ENCODE measurements at places on chromosomes 2 and 18.

GRCh38 chr2:46655551-46656436 lies 176.4 kb downstream of the TMEM247 start:
- DNase-seq, result no peak

DNA sequence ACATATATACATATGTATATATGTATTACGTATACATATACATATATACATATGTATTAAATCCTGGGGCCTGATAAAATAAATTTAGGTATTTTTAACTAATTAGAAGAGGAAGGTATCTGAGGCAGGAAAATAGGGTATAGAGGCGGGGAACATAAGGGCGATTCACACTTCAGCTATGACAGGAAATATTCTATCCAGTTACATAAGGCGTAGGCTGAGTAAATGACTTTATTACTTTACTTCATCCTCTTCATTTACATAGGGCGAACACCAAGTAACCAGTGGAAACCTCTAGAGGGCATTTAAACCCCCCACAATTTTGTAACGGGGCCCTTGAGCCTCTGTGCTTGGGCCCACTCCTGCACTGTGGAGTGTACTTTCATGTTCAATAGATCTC lies 167.5 kb downstream of the SOCS6 start:
- DNase-seq, result no peak

- no peak for DNase-seq
Observed at GRCh38 chr18:23627970-23628369, 34.7 kb downstream of the ANKRD29 start.

DNA sequence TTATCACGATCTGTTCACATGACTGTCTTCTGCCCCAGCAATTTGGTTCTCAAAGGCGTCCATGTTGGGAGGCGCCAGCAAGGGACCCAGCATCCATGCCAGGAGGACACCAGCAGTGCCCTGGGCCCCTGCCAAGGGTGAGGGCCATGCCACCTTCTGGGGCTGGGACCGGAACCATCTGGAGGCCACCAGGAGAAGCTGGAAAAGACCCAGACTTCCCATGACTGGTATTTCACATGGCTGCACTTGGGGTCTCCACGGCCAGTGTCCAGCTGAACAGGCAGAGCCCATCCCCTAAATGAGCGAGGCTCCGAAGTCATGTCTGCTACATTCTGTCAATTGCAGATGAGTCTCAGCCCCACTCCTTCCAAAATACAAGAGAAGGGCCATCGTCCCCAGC lies 306.8 kb upstream of the HS6ST1 start:
- no peak for DNase-seq

GRCh38 chr2:98464772-98465310 lies 20.2 kb downstream of the INPP4A start:
- peak; percentile 95 for DNase-seq

GRCh38 chr2:143345887-143346787 lies 216.9 kb downstream of the ARHGAP15 start:
- DNase-seq, result no peak

GRCh38 chr2:43340945-43341356 lies 114.5 kb upstream of the ZFP36L2 start:
- no peak for DNase-seq

- no peak for DNase-seq
Observed at GRCh38 chr2:218043701-218044109, 25.3 kb upstream of the RUFY4 start.

DNA sequence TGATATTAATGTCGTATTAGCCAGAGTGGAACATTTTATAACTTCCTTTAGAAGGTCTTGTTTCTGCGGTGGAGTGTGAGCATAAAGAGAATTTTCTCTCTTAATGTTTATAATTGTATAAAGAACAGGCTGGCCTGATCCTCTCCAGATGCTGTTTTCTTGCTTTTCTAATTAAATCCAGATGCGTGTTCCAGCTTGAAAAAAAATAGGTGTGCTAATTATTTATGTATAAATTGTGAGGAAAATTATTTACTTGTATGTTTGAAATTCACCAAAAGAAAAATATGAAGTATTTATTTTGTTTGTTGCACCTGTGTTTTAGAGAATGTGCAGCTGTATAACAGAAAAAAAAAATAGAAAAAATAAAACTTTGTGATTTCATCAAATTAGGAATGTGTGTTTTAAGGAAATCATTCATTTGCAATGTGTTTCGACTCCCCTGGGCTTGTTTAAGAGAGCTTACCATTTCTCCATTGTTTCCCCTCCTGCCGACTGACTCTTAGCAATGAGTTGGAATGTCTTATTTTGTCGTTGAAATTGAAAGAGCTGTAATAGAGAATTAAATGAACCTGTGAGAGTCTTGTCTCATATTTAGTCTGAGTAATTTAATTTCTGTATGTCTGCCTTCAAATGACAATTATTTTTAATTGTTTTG lies 220.1 kb upstream of the NXPH2 start:
- no peak for DNase-seq

GRCh38 chr2:226730481-226730880 lies 69.1 kb downstream of the IRS1 start:
- DNase-seq, result no peak

GRCh38 chr2:69177785-69178636 lies 165.0 kb downstream of the ANTXR1 start:
- peak; percentile 45 for DNase-seq

GRCh38 chr2:199552141-199552540 lies 94.4 kb upstream of the SATB2 start:
- no peak for DNase-seq

GRCh38 chr18:56473400-56474024 lies 164.9 kb downstream of the TXNL1 start:
- no peak for DNase-seq

GRCh38 chr2:216165711-216166110 lies 56.6 kb downstream of the XRCC5 start:
- DNase-seq, result no peak

DNA sequence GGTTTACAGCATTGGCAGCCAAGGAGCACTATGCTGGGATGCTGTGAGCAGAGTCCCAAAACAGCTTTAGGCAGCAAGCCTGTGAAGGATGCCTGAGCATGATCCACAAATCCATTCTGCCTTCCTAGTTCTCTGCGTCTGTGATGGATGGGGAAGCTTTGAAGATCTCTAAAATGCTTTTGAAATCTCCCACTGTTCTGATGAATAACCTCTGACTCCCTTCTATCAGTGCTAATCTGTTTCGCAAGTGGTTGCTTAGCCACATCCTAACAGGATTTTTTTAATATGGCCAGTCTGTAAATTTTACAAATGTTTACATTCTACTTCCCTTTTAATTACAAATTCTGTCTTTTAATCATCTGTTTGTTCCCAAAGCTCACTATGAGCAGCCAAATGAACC lies 319.2 kb downstream of the GULP1 start:
- DNase-seq, result no peak
